Right ventricle myocardium inferior (tissue), 1 donor: ENCODE measurements at places on chromosomes 7 and 10.

- DNase-seq: no peak
Measured at GRCh38 chr10:61765176-61766087, 102.7 kb downstream of the CABCOCO1 start.

DNA sequence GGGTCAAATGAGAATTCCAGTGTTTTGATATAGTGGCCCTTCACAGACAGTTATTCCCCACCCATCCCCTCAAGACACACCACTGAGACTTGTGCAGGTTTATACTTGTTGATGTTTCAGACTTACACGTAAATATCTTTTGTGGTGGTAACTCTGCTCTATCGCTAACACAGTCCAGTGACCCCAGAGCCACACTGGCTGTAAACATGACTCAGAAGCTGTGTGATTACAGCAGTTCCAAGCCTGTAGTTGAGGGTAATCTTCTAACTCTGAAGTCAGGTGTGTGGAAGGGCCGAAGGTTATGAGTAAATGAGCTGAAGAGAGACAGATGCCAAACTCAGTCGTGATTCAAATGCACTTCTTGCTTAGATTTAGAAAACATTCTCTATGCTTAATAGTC is 19.4 kb downstream of the NOBOX start:
- no peak for DNase-seq

- no peak for DNase-seq
Measured at GRCh38 chr7:156842740-156843140, 50.2 kb downstream of the LMBR1 start.

DNA sequence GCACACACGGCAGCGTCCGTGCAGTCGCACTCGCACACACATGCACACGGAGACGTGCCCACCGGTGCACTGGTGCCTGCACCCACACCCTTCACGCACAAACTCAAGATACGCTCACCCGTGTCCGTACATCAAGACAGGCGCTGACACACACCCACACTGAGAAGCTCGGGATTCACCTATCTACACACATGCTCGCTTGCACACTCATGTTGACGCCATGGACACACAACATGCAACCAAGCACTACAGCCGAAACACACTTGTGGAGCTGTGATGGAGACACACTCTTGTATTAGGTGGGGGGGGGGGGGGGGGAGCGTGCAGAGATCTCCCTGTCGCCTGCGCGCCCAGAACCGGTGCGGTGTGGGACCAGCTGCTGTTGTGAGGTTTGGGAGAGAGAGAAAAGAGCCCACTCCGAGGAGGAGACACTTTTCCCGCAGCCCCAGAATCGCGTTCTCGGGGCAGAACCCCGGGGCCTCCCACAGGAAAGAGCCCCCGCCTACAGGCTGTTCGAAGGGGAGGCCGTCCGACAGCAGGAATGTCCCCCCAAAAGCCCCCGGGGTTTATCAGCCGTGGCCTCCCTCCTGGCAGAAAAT is 605 bp upstream of the NFKB2 start:
- no peak for DNase-seq

- no peak for DNase-seq
Measured at GRCh38 chr7:45486575-45486974, 87.6 kb upstream of the ADCY1 start.

- no peak for DNase-seq
Measured at GRCh38 chr7:56188823-56189346, 72.7 kb upstream of the NUPR2 start.

DNA sequence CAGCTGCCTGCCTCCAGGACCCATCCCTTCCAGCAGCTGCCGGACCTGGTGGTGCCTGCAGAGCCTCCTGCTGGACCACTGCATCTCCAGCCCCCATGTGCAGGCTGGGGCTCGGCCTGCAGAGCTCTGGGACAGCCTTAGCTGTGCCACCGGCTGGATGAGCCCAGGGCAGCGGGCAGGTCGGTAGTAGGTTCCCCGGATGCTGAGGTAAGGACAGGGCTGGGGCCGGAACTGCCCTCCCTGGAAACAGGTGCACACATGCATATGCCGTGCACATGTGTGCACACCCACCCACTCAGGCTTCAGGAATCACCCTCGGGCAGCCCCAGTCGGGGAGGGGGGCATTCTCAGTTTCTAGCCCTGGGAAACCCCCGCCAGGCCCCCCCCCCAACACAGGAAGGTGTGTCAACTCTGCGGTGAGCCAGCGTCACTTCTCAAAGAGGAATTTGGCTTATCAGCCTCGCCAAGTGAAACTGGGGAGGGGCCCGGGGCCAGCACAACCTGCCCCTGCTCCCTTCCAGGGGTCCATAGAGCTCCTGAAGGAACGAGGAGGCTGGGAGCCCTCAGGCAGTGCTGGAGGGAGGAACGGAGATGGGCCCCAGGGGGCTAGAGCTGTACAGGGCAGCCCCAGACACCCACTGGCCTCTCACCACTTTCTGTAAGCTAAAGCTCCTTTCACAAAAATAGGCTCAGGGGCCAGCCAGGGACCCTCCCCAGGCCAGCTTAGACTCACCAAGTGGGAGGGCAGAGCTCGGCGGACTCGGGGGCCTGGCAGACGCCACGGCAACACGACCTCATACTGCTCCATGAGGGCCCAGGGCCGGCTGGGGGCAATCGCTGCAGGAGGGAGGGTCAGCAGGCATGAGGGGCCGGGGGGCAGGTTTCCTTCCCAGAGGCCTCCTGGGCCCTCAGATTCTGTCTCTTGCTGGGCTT is 1.7 kb downstream of the ADAM8 start:
- no peak for DNase-seq

DNA sequence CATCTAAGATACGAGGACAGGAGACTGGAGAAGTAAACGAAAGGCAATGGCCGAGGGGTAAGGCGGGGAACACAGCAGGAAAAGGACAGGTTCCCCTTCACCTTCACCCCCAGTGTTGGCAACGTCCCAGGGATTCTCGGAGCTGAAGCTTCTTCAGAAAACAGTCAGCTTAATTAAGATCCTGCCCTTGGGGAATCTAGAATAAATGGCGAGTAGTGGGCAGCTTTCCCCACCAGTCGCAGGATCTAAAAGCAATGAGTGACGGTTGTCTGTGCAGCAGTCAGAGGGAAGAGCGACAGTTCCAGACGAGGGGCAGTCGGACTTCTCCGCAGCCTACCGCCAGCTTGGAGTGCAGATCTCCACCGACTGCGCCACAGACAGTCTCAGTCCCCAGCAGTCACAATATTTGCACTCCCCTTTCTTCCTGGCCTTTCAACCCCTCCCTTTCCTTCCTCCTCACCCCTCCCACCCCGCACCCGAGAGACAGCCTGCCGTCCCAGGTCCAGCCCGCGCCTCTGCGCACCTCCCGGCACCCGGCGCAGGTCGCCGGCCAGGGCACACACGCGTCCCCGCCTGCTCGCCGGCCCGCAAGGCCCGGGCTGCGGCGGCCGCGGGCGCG is 10.9 kb upstream of the SP8 start:
- DNase-seq: no peak

DNA sequence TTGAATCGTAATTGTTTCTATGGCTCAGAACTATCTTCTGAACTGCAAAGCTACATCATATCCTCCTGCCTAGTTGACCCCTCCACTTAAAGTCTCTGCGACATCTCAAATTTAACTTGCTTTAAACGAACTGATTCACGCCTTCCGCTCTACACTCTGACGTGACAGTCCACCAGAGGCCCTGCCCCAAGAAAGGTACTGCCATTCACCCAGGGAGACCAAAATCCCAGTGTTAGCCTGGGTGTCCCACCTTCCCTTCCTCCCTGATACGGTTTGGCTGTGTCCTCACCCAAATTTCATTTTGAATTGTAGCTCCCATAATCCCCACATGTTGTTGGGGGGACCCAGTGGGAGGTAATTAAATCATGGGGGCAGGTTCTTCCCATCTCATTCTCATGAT is 90.8 kb downstream of the CPXM2 start:
- DNase-seq: no peak

- no peak for DNase-seq
Measured at GRCh38 chr7:127911968-127912511, 119.2 kb downstream of the LRRC4 start.

- DNase-seq: no peak
Measured at GRCh38 chr10:62790019-62790555, 14.4 kb upstream of the ADO start.

DNA sequence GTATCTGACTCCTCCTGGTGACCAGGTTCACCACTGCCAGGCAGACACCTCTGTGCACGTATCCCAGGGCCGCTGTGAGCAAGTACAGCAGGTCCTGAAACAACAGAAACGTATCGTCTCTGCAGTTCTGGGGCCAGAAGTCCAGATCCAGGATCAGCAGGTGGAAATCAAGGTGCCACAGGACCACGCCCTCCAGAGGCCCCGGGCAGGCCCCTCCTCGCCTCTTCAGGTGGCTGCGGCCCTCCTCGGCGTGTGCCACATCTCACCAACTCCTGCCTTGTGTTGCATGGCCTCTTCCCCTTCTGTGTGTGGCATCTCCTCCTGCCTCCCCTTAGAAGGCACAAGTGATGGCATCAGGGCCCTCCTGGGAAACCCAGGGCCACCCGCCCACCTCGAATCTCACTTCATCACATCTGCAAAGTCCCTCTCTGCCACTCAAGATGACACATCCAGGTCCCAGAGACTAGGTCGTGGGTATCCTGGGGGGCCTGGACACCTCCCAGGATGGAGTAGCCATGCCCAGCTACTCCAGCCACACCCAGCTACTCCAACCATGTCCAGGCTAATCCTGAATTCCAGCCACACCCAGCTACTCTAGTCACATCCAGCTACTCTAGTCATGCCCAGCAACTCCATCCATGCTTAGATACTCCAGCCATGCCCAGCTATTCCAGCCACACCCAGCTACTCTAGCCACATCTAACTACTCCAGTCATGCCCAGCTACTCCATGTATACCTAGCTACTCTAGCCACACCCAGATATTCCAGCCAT is 52.6 kb upstream of the DNAAF5 start:
- no peak for DNase-seq

DNA sequence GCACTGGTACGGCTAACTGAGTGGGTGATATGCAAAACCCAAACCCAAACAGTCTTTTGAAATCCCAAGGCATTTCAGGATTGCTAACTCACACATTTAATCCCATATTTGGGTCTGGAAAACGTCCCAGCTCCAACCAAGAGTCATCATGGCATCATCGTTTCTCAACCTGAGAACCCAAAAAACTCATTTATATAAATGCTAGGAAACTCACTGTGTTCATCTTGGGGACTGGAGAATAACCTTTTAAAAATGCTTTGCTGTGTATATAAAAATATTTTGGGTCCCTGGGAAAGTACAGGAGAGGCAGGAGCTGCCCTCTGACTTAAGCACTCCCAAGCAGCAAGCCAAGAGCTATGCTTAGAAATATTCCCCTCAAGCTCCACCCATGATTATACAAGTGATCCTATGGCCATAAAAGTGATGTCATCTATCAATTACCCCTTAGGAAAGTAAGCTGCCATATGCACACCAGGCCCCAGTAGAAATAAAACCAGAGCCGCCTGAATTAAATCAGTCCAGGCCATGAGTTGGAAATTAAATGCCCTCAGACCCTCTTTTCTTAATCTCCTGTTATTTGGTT is 352.1 kb downstream of the FRMD4A start:
- DNase-seq: no peak

GRCh38 chr10:101183458-101184183 is 45.6 kb downstream of the LBX1 start:
- no peak for DNase-seq

DNA sequence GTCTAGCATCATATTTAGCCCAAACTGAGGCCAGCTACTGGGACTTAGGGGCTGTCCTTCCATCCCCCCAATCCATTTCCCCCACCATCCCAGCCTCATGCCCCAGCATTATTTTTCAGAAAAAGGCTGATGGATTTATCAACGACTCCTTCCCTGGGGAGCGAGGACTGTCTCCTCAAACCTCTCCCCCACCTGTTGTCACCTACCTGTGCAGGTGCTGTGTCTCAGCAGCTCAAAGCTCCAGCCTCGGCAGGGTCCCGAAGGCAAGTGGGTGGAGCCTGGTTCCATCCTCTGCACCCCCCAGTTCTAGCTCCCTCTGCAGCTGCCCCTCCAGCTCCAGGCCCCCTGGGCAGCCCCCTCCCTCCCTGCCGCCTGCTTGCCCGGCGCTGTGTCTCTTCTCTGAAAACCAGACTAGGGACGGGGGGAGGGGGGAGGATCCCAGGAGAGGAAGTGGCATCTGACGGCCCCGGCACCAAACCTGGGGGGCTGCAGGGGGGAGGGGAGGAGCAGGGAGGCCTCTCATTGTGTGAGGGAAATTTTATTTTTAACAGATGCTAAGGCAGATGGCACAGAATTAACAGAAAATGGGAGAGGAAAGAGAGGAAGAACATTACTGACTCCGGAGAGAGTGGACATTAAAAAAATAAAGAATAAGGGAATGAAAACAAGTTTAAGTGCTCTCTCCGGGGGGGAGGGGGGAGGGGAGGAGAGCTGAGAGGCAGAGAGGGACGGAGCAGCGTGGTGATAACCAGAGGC is 61.7 kb upstream of the PAX2 start:
- DNase-seq: no peak

GRCh38 chr7:156956727-156957126 is 7.2 kb downstream of the NOM1 start:
- no peak for DNase-seq

DNA sequence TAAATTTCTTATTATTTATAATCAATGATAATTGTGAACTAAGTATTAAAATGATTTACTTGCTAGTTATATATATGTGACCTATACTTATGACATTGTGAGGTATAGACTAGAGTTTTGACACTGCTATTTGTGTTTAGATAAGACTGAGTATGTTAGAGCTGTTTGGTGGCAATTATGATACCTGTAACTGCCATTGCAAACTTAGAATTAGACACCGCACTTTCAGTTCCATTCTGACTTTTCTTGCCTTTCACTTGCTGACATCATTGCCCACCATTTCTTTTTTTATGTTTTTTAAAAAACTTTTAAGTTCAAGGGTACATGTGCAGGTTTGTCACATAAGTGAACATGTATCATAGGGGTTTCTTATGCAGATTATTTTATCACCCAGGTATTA is 214.5 kb downstream of the MBL2 start:
- no peak for DNase-seq

GRCh38 chr7:1100834-1101562 is 13.1 kb downstream of the GPER1 start:
- peak; percentile 44 for DNase-seq

GRCh38 chr7:24341691-24342413 is 57.9 kb downstream of the NPY start:
- no peak for DNase-seq

DNA sequence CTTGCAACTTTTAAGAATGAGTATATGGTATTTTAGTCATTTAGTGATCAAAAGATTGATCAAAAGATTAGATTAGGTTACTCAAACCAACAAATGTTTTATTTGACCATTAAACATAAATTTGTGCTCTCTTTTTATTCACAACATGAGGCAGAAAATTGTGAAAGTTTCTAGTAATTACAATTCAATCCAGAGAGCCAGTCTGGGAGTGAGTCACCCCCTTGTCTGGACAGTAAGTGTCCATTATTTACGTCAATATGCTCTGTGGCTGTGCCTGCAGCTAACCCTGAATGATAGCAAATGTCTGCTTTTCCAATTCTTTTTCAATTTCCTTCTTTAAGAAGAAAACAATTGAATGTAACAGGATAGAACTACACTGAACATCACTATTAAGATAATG is 27.9 kb downstream of the GNG11 start:
- DNase-seq: no peak

DNA sequence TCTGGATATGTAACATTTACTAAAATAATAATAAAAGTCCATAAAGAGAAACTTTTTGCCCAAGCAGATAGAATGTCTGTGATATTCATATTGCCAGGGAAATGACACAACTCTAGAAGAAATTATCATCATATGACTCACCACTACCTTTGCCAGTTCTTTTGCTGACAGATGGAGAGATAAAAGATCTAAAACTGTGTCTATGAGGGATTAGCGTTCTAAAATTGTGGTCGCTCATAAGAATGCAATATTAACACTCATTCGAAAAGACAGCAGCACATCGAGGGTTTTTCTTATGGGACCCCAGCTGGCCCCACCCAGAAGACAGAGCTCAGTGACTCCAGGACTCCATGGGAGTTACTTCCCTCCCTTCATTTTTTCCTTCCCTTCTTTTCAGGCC is 16.6 kb upstream of the LANCL2 start:
- DNase-seq: no peak
